ENCODE measurements at places on chromosomes 16 and 17.

GRCh38 chr16:12470311-12471229, 333.1 kb downstream of the CPPED1 start:
- DNase-seq, result no peak

GRCh38 chr17:71792966-71793365, 327.9 kb upstream of the SOX9 start:
- DNase-seq, result no peak

DNA sequence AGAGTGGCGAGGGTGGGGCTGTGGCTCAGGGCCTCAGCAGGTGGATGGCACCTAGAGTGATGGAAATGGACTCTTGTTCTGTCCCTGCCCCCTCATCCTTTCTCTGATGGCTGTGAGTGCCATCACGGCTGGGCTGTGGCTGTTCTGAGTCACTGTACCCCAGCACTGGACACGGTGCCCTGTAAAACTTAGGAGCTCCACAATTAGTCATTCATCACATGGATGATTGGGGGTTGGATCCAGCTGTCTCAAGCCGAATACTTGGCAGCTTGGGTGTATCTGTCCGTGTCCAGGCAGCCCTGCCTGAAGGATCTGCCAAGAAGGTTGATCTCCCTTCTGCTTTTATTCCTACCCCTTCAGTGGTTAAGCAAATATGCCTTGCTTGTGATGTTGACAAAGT, 295.5 kb upstream of the EEF2KMT start:
- no peak for DNase-seq

GRCh38 chr17:32693194-32693897, 183.6 kb downstream of the MYO1D start:
- DNase-seq, result no peak

- no peak for DNase-seq
Measured at GRCh38 chr17:79651761-79652160, 40.9 kb upstream of the RBFOX3 start.

GRCh38 chr17:39115135-39115534, 36.3 kb downstream of the PLXDC1 start:
- DNase-seq, result no peak

DNA sequence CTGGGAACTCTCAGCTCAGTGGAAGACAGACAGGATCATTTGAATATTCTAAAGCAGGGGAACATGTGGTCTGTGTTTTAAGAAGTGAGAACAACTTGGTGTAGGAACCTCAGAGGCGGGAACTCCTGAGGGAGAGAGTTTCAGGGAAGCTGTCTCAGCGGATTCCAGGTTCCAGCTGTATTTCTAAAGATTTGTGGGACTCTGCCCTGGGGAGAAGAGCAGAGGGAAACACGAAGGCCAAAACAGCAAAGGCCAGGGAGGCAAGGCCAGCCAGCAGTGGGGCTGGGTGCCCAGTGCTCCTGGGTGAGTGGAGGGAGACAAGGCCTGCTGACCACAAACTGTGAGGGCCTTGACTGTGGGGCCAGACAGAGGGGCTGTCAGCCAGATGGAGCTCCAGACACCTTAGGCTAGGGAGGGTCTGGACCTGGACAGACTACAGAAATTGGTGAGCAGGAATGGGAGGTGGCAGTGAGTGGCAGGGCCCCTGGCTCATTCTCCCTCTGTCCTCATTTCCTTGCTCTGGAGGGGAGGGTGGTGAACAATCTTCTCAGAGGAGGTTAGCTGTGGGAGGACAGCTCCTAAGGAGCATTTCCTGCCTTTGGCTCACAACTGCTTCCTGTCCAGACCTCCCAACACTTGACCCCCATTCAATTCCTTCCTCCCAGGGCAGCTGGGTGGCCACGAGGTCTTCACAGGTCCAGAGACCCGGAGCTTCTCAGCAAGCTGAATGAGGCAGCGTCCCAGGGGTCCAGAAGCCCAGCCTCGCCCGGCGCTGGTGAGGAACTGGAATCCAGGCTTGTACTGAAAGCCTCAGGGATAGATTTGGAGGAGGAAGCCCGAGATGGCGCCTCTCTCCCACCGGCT, 21.0 kb upstream of the FZD2 start:
- DNase-seq, result no peak

- DNase-seq, result no peak
Measured at GRCh38 chr16:57301126-57301817, 16.8 kb upstream of the PLLP start.

DNA sequence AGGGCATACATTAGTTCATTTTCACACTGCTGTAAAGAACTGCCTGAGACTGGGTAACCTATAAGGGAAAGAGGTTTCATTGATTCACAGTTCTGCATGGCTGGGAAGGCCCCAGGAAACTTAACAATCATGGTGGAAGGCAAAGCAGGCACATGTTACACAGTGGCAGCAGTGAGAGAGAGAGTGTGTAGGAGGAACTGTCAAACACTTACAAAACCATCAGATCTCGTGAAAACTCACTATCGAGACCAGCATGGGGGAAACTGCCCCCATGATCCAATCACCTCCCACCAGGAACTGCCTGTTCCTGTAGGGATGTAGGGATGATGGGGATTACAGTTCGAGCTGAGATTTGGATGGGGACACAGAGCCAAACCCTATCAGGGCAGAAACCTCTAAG, 17.2 kb downstream of the NUBP1 start:
- no peak for DNase-seq

DNA sequence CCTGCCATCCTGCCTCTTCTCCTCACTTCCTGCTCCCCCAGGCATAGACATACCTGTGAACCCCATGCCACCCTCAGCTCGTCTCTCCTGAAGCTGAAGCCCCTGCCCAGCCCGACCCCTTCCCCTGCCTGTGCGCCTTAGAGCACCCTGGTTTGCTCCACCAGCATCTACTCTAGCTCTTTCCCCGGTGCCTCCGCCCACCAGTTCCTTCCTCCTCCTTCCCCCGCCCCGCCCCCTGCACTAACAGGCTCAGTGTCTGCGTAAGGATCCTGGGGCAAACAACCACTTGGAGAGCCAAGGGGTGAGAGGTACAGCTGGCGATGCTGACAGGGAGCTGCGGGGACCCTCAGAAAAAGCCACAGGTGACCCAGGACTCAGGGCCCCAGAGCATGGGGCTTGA, 1.9 kb downstream of the GPR142 start:
- DNase-seq, result peak; percentile 68

- DNase-seq, result no peak
Measured at GRCh38 chr17:66431910-66432309, 129.5 kb downstream of the PRKCA start.

- DNase-seq, result peak; percentile 36
Measured at GRCh38 chr17:79844869-79845600, 5.8 kb upstream of the CBX4 start.

GRCh38 chr16:68252383-68252782, 7.2 kb downstream of the PLA2G15 start:
- no peak for DNase-seq

- DNase-seq, result peak; percentile 74
Measured at GRCh38 chr16:9138731-9139501, 47.5 kb downstream of the HAPSTR1 start.

- DNase-seq, result peak; percentile 16
Measured at GRCh38 chr17:58170622-58171021, 3.8 kb downstream of the OR4D2 start.

DNA sequence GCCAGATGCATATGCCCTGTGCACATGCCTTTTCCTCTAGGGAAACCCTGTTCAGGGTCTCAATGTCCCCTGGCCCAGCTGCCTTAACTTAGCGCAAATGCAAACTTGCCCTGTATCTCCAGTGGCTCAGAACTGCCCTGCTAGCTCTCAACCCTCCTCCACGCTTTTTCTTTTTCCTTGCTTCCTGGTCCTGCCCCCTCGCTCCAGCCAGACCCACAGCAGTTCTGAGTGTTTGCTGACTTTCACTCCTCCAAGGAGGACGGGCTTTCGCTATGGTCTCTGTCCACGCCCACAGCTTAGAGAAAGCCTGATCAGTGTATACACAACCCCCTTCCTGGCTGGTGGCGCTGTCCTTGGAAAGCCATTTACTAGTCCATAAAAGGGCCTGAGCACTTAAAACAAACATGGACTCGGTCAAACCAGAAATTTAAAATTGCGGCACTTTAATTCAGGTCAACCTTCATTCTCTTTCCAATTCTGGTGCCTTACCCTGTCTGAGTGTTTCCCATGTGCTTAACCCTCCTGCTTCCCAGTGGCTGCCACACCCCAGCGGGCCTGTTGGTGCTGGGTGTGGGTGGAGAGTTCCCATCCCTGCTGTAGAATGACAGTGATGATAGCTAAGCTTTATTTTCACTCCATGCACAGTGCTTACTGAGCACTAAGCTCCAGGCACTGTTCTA, 15.6 kb upstream of the TMEM98 start:
- DNase-seq, result peak; percentile 3

DNA sequence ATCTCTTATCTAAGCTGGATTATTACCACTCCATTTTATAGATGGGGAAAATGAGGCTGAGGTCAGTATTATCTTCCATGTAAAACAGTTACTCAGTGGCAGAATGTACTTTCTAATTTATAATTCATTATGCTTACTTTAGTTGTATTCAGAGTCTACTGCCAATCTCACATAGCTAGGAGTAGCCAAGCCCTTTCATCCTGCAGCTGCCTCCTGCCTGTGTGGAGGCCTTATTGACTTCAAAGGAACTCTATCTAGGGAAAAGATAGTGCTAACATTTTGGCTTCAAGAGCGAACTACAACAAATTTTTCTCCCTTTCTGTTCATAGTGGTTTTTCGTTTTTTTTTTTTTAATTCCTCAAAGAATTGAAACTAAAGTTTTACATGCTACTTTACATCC, 12.9 kb downstream of the RPGRIP1L start:
- DNase-seq, result no peak

- no peak for DNase-seq
Measured at GRCh38 chr17:64707050-64707591, 45.0 kb upstream of the SMURF2 start.

DNA sequence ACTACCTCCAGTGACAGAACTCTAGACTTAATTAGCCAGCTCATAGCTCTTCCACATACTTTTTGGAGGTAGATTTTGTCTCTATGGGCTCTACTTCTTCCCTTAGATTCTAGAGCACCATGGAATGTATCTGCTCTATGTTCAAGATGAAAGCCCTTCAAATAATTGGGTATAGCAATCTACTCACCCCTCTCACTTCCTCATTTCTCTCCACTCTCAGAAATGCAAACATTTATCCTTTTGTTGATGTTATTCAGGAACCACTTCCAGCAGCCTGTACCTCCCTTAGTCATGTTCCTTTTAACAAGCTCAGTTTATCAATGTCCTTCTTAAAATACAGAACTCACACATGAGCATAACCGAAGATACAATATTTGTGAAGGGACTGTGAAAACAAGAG, 78.5 kb downstream of the GRIN2A start:
- no peak for DNase-seq

GRCh38 chr17:55295411-55296170, 30.8 kb downstream of the HLF start:
- DNase-seq, result peak; percentile 60

- DNase-seq, result no peak
Measured at GRCh38 chr16:65284626-65285025, 162.8 kb upstream of the CDH11 start.

Data from activated CD4-positive, alpha-beta T cell treated with anti-CD3 and anti-CD28 coated beads, Interleukin-2, amount 10 ng/mL, durations not matched to agents 7 days and 5 days (primary cell).